Germinal center (tissue), 1 donor: ENCODE measurements at places on chromosomes 3 and 15.

DNA sequence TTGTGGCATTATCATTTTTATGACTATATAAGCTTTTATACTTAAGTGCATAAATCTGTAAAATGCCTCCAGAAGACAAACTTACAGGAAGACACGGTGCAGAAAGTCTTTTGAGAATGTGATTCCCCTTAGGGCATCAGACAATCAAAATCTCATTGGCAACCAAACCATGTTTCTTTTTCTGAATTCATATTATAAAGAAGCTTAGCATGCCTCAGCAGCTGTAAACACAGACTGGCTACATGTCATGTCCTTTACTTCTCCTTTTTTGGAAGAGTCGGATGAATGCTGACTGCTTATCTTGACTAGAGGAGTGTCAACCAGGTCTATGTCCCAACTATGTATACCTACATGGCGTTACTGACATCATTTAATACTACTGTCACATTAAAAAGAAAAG lies 150.1 kb downstream of the PLD1 start:
- no peak for DNase-seq

DNA sequence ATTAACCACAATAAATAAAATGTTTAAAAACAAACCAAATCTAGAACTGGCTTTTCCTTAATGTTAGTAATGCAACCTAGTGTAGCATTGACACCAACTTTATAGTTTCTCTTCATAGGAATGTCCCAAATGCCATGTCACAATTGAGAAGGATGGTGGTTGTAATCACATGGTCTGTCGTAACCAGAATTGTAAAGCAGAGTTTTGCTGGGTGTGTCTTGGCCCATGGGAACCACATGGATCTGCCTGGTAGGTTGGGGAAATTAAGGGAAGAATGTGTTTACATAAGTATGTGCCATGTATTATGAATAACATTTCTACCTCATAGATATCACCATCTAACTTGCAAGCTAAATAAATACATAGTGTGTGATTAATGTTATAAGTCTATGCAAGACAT lies 84.4 kb upstream of the GOLGA6B start:
- DNase-seq: no peak

DNA sequence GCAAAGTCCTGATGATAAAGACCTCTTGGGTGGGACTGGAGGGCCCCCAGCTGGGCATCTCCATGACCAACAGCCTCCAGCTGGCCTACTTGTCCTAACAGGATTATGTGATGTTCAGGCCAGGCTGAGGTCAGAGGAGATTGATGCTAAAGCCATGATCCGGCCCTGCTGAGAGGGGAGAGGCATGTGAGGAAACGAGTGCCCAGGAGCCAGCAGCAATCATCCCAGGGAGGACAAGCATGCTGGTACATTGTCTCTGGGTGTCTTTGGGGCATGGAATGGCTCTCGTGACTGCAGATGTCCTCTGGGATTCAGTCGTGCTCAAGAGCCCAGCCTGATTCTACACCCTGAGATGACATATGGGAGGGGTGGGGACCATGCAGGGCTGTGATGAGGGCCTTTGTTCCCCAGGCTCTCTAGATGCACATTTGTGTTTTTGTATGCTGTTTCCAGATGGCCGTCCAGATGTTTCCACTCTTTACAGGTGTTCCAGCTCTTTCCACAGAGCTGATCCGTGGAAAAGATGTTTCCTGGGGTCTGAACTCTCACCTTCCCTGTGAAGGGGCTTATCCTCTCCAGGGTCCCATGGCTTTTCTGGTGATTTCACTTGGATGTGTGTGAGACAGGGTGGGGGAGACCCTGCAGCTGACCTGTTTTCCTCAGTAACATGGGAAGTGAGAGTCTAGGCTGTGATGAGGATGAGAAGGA lies 20.2 kb downstream of the SLC24A1 start:
- DNase-seq: no peak

- DNase-seq: no peak
Observed at GRCh38 chr3:18868911-18869689, 279.2 kb upstream of the KCNH8 start.

GRCh38 chr3:923161-923910 lies 169.5 kb upstream of the CNTN6 start:
- DNase-seq: no peak

- no peak for DNase-seq
Observed at GRCh38 chr3:128575777-128576176, 74.8 kb downstream of the RPN1 start.

DNA sequence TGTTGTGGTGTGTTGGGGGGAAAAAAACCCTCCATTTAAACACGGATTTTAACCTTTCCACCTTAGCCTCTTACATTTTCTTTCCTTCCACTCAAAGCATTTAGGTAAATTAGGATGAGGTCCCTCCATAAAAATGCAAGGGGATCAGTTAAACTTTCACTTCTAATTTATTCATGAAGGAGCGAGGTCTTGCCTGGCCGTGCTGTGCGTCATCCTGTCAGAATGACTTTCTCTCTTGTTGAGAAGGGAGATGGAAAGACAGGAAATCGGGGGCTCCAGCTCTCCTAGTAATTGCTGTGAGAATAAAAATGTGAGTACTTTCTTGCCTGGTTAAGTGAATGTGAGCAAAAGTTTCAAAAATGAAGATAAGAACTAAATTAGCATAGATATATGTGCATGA lies 962.3 kb upstream of the NR2F2 start:
- DNase-seq: no peak

DNA sequence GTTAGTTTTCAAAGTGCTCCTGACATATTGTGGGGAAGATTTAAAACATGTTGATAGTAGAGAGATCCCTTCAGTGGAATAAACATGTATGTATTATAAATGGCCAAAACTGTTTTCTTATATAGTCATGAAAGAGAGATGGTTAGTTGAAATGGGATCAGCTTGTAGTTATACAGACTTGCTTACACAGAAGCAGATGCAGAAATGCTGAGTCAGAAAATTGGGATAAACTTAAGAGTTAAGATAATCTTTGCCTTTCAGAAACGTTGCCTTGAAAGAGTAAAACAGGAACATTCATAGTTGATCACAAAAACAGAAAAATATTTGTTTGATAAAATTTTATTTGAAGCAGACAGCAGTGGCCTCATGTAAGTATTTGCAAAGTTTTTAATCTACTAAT lies 433.2 kb upstream of the BCHE start:
- no peak for DNase-seq

DNA sequence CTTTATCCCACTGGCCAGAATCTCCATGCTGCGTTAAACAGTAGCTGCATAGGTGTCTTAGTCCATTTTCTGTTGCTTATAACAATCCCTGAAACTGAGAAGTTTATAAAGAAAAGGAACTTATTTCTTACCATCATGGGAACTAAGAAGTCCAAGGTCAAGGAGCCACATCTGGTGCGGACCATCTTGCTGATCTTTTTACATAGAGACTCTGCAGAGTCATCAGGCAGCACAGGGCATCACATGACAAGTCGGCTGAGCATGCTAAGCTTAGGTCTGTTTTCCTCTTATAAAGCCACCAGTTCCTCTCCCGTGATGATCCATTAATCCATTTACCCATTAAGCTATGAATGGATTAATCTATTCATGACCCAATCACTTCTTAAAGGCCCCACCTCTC lies 22.4 kb upstream of the FAM174B start:
- no peak for DNase-seq

DNA sequence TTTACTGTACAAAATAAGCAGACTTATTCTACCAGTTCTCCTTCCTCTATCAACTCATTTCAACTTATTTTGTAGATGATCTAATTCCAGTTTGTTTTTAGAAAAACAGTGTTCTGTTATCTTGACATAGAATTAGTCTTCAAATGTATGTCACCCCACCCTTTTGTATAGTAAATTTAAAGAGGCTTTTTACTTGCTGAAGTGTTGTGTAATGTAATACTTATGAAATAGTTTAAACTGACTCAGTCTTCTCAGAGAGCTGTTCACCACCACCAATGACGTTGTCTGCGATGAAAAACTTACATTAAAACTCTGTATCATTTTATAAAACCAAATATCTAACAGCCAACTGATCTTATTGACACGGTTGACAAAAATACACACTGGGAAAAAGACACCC lies 82.9 kb downstream of the RAP2B start:
- no peak for DNase-seq

GRCh38 chr15:36371509-36371908 lies 207.9 kb upstream of the CDIN1 start:
- DNase-seq: no peak

DNA sequence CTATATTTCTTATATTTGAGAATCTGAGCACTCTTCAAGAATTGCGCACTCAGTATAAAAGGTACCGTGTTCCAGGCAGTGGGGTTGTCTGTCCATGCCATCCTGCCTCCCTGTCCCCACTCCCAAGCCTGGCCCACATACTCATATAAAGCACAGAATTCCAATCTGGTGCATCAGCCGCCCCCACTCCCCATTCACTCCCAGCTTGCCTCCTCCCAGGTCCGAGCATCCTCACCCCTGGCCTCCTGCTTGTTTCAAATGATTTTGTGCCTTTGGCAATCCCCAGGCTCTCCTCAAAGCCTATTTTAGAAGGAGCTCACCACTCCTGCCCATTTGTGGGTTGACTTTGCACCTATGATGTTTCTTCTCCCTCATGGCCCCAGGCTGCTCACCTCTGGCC lies 22.2 kb upstream of the IGF1R start:
- no peak for DNase-seq

- DNase-seq: no peak
Observed at GRCh38 chr15:89142423-89142822, 54.2 kb downstream of the ABHD2 start.

DNA sequence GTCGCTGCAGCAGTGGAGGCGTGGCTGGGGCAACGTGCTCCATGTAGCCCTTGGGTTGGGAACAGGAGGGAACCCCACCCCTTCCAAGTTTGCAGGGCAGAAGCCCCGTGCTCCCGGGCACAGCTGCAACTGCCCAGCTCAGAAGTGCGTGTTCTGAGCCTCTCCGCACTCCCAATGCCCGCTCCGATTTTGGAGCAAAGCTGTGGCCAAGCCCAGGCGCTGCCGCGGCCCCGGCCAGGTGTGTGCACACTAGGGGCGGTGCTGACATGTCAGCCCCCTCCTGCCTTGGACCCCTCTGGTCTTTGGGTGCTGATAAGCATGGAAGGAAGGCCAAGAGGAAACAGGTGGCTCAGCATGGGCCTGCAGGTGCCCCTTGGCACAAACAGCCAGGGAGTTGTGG lies 87.6 kb upstream of the TTBK2 start:
- DNase-seq: no peak

DNA sequence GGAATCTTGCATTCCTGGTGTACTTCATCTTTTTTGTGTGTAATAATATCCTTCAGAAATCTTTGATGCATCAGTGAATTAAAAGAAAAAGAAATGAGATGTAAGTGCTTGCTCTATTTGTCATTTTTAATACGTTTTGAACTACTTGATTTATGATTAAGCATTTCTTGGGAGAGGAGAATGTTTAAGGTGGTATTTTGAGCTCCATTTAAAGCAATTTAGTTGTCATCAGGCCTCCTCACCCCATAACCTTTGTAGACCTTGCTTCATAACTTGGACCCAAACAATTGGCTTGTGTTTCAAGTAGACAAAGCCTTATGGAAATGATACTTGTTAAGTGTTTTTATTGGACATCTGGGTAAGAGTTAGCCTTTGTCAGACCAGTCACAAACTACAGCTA lies 87.1 kb upstream of the VEPH1 start:
- DNase-seq: no peak

DNA sequence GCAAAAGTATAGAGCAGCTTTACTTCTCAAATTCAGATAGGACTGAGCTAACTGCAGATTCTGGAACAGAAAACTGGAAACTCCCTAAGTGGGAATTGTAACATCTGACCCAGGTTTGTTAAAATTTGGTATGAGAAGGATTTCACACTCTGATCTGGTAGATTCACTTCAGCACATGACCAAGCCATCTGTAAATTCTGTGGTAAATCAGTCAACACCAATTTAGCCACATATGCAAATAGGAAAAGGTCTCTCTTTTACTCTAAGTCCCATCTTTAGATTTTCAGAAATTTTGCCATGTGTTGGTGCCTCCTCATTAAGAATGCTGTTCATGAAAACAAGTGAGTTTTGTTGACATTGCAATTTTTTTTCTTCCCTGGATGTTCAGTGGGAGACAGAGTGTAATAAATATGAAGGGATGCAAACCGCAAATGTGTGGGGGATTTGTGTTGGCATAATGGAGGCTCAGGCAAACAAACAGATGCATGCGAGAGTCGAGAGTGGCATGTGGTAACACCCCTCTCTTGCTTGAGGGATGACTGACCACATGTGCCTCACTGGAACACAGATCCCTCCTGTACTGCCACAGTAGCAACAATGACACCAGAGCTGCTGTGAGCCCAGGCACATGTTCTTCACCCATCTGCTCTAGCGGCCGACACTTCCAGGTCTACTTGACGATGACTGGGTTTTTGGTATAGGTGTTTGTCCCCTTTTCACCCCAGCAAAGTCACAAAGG lies 146.6 kb downstream of the FEZF2 start:
- no peak for DNase-seq

GRCh38 chr15:74312445-74313007 lies 54.9 kb downstream of the CYP11A1 start:
- DNase-seq: no peak

DNA sequence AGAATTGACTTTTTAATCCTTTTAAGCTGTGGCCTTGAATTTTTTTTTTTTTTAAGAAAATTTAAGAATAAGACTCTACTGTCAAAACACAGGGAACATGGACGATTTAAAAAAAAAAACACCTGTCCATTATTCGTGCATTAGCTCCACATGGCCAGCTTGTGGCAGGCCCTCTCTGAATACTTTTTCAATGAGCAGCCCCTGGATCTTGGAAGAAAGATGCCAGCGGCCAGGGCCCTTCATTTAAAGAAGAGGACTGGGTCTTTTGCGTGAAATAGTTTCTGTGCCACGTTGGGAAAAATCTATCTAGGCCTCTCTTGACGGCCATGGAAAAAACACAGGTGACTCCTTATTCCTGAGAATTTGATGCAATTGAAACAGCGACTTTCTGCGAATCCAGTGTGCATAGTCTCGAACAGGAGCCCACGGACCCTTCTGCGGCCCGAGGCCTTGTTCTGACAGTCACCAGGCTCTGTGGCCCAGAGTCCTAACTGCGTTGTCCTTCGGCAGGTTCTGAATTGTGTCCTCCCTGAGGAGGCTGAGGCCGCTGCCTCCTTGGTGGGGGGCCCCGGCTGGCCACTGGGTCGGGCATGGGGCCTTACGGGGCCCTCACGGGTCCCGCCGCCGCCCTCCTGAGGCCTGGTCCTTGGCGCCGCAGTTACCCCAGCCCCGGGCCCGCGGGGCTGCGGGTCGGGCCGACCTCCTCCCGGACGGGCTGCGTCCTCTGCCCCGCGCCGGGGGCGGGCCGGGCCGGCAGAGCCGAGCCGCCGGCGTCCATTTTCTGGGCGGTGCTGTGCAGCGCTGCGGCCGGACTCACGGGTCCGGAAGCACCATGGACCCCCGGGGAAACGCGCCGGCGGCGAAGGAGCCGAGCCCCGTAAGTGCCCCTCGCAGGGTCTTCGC lies 33.5 kb downstream of the ZBTB38 start:
- peak; percentile 64 for DNase-seq
